ENCODE measurements at places on chromosomes 1 and 21.
A peak's percentile ranks its signal among the peaks of the same experiment; 100 is the strongest.

- no peak for DNase-seq
Measured at GRCh38 chr1:22685591-22686059, 25.0 kb upstream of the EPHB2 start.

- peak; percentile 84 for DNase-seq
Measured at GRCh38 chr1:177209357-177209756, 38.6 kb downstream of the BRINP2 start.

GRCh38 chr1:91498498-91499245 lies 2.0 kb upstream of the CDC7 start:
- no peak for DNase-seq

DNA sequence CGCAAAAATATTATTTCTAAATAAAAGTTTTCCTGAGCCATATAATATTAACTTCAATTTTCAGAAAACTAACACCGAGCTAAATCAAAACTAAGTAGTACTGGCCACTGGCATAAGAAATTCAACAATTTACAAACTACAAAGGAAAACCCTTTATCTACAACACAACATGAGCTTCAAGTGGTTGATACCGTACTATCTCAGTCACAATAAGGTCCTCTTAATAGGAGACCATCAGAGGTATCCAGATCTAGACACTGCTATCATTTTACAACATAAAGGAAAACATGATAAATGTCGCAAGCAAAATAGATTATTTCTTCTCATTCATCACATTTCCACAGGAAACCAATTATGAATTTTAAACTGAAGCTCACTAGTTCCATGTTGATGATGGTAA lies 39.5 kb downstream of the GATAD2B start:
- no peak for DNase-seq

GRCh38 chr1:31663622-31664452 lies 19.2 kb upstream of the PEF1 start:
- peak; percentile 26 for DNase-seq

GRCh38 chr1:17068789-17069188 lies 15.0 kb upstream of the SDHB start:
- no peak for DNase-seq

GRCh38 chr1:20035114-20035513 lies 34.9 kb upstream of the PLA2G5 start:
- DNase-seq: no peak

DNA sequence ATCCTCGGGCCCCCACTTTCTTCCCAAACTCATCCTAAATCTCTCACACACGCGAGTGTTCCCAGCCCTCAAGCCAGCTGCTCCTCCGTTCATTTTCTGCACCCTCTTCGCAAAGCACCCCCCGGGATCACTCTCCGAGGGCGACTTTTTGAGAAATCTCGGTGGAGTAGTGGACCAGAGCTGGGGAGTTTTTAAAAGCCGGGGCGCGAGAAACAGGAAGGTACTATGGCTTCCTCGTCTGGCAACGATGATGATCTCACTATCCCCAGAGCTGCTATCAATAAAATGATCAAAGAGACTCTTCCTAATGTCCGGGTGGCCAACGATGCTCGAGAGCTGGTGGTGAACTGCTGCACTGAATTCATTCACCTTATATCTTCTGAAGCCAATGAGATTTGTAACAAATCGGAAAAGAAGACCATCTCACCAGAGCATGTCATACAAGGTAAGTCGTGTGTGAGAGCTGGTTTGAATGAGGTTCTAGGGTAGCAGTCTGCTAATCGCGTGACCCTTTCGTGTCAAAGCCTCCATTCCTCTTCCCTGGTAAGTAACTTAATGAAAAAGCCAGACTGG lies 800 bp downstream of the DR1 start:
- peak; percentile 13 for DNase-seq

GRCh38 chr1:153538315-153538821 lies 2.4 kb downstream of the S100A5 start:
- DNase-seq: peak; percentile 19

DNA sequence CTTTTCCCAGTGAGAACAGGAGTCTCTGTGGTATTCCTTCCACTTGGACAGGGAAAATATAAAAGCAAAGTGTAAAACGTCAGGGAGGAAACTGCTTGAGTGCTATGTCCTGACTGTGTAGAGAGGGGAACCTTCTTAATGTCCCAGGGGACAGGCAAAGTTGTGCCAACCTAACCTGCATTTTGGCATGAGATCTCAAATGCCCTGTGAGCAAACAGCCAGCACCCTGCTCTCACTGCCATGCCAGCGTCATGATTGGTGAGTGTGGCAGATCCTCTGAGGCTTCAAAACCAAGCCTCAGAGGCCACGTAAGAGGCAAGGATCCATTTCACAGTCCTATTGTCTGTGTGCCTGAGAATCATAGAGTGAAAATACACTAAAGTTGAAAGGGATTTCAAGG lies 49.7 kb upstream of the RAP1A start:
- no peak for DNase-seq

DNA sequence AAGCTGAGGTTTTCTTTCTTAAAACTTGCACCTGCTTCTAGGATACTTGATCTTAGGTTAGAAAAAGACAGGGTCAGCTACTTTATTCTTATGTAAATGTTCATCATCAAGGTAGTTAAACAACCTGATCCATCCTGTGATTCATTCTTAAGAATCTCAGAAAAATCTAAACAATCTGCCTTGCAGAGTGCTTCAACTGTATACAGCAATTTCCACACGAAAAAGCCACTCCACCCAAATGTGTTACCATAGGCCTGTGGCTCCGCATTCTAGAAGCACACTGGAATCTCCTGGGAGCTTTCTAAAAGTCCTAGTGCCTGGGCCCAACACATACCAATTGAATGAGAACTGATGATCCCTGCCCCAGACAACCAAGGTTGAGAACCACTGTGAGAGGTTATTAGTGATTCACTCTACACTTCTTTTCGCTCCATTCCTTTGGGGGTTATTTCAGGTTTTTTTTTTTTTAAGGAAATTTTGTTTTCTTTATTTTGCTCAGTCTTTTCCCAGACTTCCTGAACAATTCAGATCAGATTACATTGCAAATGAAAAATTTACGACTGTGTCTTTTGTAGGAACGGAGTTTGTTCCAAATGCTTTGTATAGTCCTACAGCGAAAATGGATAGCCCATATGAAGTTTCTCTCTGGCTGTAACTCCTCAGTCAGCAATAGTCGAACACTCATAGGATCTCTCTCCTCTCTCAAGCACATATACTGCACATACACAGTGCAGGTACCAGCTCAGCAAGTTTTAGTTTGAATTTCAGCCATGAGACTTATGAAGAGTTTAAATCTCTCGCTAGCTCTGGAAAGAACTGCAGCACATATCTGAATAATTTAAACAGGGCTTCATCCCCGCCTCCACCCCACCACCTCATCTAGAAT lies 16.1 kb downstream of the SMYD2 start:
- DNase-seq: no peak

- no peak for DNase-seq
Measured at GRCh38 chr1:206588492-206588891, 23.8 kb downstream of the EIF2D start.

- DNase-seq: no peak
Measured at GRCh38 chr1:45057542-45057941, 45.5 kb downstream of the UROD start.

GRCh38 chr1:178692564-178693327 lies 32.3 kb upstream of the RALGPS2 start:
- no peak for DNase-seq

DNA sequence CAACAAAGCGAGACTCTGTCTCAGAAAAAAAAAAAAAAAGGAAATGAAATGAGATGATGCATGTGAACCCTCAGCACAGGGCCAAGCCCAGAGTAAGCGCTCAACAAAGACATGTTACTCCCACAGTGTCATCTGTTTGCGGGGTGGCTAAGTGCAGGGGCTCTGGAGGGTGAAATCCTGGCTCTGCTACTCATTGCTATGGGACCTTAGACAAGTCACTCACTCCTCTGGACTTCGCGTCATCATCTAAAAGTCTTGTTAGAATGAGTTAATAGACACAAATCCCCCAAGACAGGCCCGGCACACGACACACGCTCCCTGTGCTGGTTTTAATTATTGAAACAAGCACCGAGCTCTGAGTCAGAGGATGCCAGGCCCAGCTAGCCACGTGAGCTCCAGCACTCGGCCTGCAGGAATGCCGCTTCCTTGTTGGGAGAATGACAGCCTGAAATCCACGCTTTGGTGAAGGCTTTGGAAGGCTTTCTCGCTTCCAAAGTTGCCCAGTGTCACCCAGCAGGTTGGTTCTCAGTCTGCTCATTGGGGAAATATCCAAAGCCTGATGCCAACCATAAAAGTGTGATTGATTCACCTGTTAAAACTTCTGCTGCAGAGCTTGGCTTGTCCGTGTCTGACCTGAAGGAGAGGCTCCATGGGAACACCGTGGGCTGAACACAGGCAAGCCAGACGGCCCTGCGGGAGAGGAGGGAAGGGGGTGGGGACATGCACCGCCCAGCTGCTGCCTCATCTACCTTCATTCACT lies 36.7 kb upstream of the TARDBP start:
- DNase-seq: peak; percentile 28

- DNase-seq: no peak
Measured at GRCh38 chr1:58866578-58866977, 82.7 kb upstream of the JUN start.

- no peak for DNase-seq
Measured at GRCh38 chr1:114227059-114227458, 73.4 kb upstream of the SYT6 start.

DNA sequence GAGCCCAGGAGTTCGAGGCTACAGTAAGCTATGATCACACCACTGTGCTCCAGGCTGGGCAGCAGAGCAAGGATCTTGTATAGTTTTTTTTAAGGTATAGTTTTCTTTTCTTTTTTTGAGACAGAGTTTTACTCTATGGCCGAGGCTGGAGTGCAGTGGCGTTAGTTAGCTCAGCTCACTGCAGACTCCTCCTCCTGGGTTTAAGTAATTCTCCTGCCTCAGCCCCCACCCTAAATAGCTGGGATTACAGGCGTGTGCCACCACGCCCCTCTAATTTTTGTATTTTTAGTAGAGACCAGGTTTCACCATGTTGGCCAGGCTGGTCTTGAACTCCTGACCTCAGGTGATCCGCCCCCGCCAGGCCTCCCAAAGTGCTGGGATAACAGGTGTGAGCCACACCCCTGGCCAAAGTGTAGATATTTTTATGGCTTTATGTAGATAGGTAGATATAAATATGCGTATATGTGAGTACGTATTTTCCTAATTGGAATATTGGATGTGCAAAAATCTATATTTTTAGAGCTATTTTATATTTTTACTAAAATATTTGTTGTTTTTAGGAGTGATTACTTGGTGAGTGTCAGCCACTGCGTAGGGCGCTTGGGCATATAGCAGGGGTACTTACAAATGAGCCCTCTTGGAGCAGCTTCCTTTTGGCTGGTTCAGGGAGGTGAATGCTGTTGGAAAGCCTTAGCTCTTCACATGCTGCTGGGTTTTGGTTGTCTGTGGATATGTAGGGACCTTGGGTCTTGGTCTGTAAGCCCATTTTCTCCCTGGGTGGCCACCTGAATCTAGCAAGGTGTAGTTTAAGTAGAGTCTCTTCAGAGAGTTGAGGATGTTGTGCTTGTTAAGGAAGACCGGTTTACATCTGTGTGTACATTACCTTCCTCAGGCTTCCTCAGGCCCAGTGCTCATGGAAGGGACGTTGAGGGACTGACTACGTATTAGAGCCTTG lies 9.5 kb downstream of the KDM4A start:
- DNase-seq: no peak

DNA sequence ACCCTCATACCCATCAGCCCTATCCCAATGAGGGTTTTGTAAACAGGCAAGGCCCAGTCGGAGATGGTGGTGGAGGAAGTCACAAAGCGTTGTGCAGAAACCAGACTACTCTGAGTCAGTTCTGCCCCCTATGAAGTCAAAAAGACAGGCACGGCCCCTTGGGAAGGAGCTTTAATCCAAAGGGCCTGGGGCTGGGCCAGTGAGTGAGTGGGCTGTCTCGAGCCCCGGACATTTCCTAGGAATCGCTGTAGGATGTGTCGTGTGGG lies 442 bp upstream of the AHCYL1 start:
- no peak for DNase-seq

GRCh38 chr1:33634806-33635205 lies 162.4 kb downstream of the ZSCAN20 start:
- DNase-seq: peak; percentile 25

GRCh38 chr1:230684146-230684545 lies 29.8 kb downstream of the AGT start:
- DNase-seq: no peak

GRCh38 chr1:35398739-35399138 lies 130.2 kb downstream of the ZMYM4 start:
- no peak for DNase-seq

GRCh38 chr1:7094086-7094485 lies 308.8 kb downstream of the CAMTA1 start:
- no peak for DNase-seq

DNA sequence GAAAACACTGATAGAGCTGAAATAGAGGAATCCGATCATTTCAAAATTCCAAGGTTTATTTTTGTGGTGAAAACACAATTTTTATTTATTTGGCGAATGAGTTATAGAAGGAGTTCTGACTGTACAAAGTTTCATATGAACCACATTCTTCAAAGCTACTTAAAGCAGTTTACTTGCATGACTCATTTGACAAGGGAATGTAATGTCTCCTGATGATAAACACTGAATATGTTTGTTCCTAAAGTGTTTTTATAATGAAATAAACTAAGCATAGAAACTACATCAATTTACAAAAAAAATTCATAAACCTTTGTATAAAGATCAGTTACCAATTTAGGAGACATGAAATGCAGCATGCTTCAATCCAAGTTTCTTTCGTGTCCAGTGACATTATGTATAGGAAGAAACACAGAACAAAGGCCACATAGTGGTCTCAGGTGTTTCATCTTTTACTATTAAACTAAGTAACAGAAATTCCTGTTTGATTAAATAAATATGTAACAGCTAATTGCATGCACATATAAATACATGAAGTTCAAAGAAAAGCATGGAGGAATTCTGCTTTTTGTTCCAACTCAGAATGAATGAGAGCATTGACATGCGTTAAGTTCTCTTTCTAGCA lies 2.5 kb downstream of the PRKACB start:
- DNase-seq: no peak

GRCh38 chr1:203504400-203505250 lies 10.7 kb downstream of the OPTC start:
- peak; percentile 69 for DNase-seq

- DNase-seq: peak; percentile 14
Measured at GRCh38 chr1:110672001-110672752, 2.6 kb downstream of the KCNA3 start.

- DNase-seq: peak; percentile 24
Measured at GRCh38 chr1:104991702-104992101, 1242.0 kb downstream of the AMY1C start.

DNA sequence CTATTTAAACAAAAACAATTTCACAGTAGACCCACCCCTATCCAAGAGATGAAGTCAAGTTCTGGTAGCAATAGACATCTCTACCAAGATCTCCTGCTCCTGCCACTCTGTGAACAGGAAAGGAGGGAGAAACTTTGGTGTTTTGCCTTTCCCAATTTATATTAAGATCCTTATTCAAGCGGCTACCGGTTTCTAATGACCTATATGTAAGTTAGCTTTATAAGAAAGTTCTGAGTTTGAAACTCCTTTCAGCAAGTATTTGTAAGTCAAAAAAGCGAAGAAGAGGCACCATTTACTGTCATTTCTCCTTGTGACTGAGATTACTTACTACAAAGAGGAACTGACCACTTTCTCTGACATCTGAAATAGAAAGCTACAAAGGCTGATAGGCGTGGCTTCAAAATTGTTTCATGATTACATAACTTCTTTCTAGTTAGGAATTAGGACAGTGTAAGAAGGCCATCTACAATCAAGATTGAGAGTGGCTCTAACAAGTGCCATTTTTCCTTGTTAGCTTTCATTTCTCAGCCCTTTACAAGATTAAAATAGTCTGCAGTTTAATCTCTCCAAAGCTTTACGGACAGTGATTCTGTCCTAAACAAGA lies at the start of gene MNDA:
MNDA (plus strand) TSS at position 448 of the 604 bp plus-strand sequence. CDS start 10,803 bp downstream, outside the sequence.
- DNase-seq: no peak

All from NCI-H446 (cell line).